ENCODE measurements at places on chromosomes 2 and 18.

GRCh38 chr18:22879293-22879692 is 53.8 kb upstream of the RBBP8 start:
- no peak for DNase-seq

GRCh38 chr2:47218066-47218581 is 63.0 kb upstream of the STPG4 start:
- no peak for DNase-seq

DNA sequence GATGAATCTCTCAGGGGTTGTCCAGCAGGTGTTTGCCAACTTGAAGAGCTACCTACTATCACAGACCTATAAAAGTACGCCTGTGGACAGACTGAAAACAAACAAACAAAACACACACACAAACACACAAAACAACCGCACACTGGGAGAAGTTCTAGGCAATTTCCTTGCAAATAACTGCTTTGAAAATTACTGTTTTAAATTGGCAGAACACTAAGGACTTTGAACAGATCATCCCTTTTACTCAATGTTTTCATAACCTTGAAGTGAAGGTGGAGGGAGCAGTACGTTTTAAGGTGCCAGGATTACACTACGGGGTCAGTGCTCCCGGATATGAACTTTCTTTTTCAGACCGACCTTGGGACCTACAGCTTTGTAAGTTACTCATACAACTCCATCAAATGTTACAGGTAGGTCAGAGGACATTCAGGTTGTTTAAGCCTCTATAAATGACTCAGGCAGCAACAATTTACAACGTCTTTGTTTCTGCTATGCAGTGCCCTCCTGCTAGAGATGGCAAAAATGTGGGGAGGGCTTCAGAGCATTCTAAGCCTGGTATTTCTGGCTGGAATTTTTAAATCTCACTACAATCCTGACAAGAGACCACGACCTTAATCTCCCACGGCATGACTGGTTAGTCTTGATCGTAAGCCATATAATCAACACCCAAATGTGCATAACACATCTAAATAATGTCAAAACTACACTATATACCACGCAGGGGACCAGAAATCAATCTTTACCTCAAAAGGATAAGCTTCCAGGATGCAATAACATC is 1.4 kb upstream of the SLC20A1 start:
- DNase-seq: no peak

GRCh38 chr2:183919167-183919566 is 679.2 kb upstream of the ZNF804A start:
- DNase-seq: no peak

GRCh38 chr2:48356701-48357325 is 173.1 kb upstream of the STON1 start:
- no peak for DNase-seq

All from foreskin melanocyte (primary cell).